ENCODE measurements at places on chromosomes 2 and 18. TPM values are rescaled to one million over a fixed set of nuclear protein-coding genes. Genes with fewer than 3 reads are reported as not detected.
A peak's percentile ranks its signal among the peaks of the same experiment; 100 is the strongest.

Gene SERPINB3
- total RNA-seq, result not detected

Gene PUM2
- 131 TPM for total RNA-seq

Gene HRH4
- 1.9 TPM for total RNA-seq

Gene FAP
- not detected for total RNA-seq

Gene UGT1A3
- total RNA-seq, result not detected

Gene GAL3ST2
- 0.51 TPM for total RNA-seq

DNA sequence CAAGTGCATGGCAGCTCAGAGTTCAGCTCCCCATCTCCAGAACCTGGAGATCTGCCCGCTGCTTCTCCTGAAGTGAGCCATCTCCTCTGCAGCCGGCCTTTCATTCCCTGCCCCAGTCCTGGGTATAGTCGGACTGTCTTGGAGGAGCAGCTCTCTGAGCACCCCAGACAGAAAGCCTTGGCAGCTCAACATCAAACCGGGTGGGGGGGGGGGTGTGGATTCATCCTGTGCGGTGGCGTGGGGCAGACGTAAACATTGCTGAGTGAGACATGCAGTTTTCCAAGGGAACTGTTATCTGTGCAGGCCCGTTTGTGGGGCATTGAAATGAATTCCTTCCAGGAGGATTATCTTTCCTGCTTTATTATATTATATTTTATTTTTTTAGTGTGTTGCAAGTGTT is 125.9 kb upstream of the MYCN start:
- H3K36me3 ChIP-seq, result no peaks in the 10 kb centered on the region
- H3K4me1 ChIP-seq, result no peaks in the 10 kb centered on the region
- H3K27me3 ChIP-seq, result peaks cover 17% of the 10 kb centered on the region
- no peak overlapping the region for H3K27ac ChIP-seq
- H3K4me3 ChIP-seq, result no peak overlapping the region
- no peak for DNase-seq

DNA sequence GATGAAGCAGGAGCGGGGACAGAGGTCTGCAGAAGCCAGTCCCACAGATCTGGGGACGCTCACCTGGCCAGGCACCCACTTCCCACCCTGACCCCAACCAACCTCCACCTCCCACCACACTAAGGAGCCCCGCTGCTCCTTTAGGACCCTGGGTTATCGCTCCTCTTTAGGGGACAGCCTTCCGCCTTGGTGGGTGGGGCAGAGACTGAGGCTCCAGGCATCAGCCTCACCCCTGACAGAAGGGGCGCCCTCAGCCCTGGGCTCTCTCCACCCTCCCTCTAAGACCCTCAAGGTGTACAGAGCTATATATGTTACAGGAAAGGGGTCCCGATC is 33.5 kb upstream of the SLC66A3 start:
- H3K27ac ChIP-seq, result no peak overlapping the region
- H3K36me3 ChIP-seq, result no peaks in the 10 kb centered on the region
- H3K4me1 ChIP-seq, result no peaks in the 10 kb centered on the region
- no peak overlapping the region for H3K4me3 ChIP-seq
- DNase-seq, result no peak
- H3K27me3 ChIP-seq, result peaks cover 11% of the 10 kb centered on the region

DNA sequence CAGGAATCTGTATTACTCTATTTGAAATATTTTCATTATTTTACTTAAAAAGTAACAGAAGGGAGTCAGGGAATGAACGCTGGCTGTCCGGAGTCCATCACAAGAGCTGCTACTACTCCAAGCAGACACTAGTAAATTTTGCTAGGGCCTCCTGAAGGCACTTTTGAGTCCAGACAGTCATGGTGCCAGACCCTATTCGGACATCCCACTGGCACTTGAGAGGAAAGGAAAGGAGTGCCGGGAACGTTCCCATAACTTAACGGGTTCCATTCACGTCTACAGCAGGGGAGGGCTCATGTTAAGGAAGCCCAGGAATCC is 563 bp upstream of the GMCL1 start:
- H3K4me3 ChIP-seq, result peak overlapping the region; percentile 98
- H3K4me1 ChIP-seq, result peaks cover 53% of the 10 kb centered on the region
- peaks cover 5% of the 10 kb centered on the region for H3K36me3 ChIP-seq
- DNase-seq, result no peak

- no peak overlapping the region for H3K27ac ChIP-seq
- H3K4me1 ChIP-seq, result peaks cover 7% of the 10 kb centered on the region
- no peak for DNase-seq
Observed at GRCh38 chr2:100887039-100887578, 67.2 kb downstream of the NPAS2 start.

GRCh38 chr2:207725873-207726578 is 14.6 kb downstream of the CCNYL1 start:
- no peak overlapping the region for H3K4me3 ChIP-seq
- H3K4me1 ChIP-seq, result peaks cover 20% of the 10 kb centered on the region
- no peak for DNase-seq

GRCh38 chr2:135456431-135456830 is 74.6 kb downstream of the ZRANB3 start:
- peaks cover 2% of the 10 kb centered on the region for H3K36me3 ChIP-seq
- H3K4me3 ChIP-seq, result no peak overlapping the region
- no peak for DNase-seq
- H3K27me3 ChIP-seq, result no peaks in the 10 kb centered on the region

- no peaks in the 10 kb centered on the region for H3K4me1 ChIP-seq
- H3K27ac ChIP-seq, result no peak overlapping the region
- peak overlapping the region; percentile 75 for H3K4me3 ChIP-seq
- H3K36me3 ChIP-seq, result no peaks in the 10 kb centered on the region
- DNase-seq, result no peak
Observed at GRCh38 chr18:6728809-6729246, 688 bp upstream of the ARHGAP28 start.

DNA sequence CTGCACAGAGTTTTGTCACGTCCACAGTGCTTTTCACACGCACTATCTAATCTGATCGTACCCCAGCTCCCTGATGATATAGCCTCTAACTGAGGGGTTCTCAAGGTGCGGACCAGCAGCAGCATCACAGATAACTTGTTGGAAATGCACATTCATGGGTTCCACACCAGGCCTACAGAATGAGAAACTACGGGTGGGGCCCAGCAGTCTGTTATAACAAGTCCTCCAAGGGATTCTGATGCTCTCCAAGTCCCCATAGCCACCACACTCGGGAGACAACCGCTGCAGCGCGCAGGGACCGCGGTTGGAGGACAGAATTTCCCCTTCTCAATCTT is 745 bp upstream of the BZW1 start:
- H3K4me3 ChIP-seq, result peak overlapping the region; percentile 93
- no peaks in the 10 kb centered on the region for H3K27me3 ChIP-seq
- peaks cover 30% of the 10 kb centered on the region for H3K36me3 ChIP-seq
- peaks cover 53% of the 10 kb centered on the region for H3K4me1 ChIP-seq
